ENCODE measurements at places on chromosomes 3 and 15. TPM values are rescaled to one million over a fixed set of nuclear protein-coding genes. Genes with fewer than 3 reads are reported as not detected.

DNA sequence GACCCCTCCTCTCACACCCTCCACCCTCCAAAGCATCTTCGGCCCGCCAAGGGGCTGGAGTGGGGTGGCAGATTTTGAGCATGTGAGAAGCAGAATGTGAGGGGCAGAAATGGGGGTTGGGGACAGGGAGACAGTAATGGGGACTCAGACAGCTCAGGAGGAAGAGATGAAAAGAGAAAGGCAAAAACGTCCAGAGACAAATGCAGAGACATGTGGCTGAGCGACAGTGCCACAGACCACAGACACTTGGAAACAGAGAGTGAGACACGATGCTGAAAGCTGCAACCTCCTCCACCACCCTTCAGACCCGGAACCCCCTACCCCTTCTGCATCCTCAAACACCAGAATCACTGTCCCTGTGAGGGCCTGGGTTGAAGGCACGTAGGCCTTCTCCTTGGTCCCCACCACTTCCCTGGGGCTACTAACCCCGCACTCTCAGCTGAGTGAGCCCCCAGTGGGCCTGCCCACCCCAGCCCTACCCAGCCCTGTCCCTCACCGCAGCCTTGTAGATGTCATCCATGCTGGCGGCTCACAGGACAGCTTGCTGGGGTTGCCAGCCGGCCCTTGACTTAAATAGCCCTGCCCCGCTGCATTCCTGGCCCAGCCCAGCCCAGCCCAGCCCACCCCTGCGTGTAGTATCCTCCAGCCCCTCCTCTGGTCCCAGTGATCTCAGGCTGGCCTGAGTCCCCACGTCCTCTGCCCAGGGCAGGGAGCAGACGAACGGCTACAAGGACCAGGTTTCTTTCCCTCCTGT is at the start of gene TNNC1:
Gene TNNC1, minus strand, starts transcription at position 546 of the 754 bp plus-strand sequence. Its CDS starts 26 bp downstream, at position 520.
- no peak for DNase-seq

GRCh38 chr3:106010829-106011228 is 142.0 kb upstream of the CBLB start:
- DNase-seq, result no peak

- DNase-seq, result no peak
These were observed 735 bp downstream of the STIMATE start for GRCh38 chr3:52896613-52897012.

- no peak for DNase-seq
These were observed 92.8 kb downstream of the TFG start for GRCh38 chr3:100802126-100802525.

- DNase-seq, result no peak
These were observed 37.8 kb downstream of the CFAP100 start for GRCh38 chr3:126432361-126433104.

DNA sequence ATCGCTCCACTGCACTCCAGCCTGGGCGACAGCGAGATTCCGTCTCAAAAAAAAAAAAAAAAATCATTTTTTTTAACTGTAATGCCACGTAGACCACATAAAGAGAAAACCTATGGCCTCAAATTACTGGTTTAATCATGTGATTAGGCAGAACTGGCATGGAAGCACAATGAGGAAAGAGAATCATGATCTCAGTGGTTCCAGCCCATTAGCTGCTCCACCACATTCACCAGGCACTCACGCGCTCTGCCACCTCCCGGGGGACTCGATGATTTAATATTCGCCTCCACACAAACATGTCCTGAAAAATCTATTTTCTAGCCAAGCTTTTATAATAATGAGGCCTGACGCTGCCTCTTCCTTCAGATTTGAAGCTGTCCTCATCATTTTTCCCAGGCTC is 204.7 kb downstream of the TBL1XR1 start:
- DNase-seq, result no peak

DNA sequence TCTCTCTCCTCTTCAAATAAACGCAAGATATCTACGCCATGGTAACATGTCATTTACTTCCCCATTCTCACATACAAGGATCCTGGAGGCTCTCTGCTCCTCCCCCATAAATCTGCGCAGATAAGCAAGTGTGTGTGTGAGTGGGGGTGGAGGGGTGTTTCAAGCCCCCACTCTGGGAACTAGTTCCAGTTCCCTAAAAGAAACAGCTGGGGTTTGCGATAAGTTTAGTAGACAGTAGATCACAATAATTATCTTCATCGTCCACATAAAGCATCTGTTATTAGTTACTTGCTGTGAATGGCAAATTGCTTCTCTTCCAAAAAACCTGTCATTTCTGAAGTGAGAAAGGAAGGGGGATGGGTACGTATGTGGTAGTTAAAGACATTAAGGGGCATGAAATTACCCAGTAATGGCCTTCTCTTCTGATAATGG is 79.8 kb downstream of the RBPMS2 start:
- no peak for DNase-seq

- no peak for DNase-seq
These were observed 34.8 kb upstream of the CD47 start for GRCh38 chr3:108125550-108126071.

DNA sequence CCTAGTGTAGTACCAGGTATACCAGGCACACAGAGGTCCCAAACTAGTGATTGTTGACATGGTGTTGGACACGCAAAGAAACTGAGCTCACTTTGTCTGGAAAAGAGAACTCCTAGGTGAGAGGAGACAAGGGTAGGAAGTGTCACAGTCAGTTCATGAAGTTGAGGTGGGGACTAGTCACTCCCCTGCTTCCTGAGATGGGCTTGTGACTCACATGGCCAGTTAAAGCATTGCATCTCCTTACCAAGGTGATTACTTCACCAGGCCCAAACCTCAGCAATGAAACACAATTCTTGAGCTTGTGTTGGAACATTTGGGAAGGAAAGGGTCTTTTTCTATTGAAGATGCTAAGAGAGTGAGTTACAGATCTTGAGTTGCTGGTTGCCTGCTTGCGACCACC is 49.2 kb upstream of the RAD18 start:
- DNase-seq, result no peak

DNA sequence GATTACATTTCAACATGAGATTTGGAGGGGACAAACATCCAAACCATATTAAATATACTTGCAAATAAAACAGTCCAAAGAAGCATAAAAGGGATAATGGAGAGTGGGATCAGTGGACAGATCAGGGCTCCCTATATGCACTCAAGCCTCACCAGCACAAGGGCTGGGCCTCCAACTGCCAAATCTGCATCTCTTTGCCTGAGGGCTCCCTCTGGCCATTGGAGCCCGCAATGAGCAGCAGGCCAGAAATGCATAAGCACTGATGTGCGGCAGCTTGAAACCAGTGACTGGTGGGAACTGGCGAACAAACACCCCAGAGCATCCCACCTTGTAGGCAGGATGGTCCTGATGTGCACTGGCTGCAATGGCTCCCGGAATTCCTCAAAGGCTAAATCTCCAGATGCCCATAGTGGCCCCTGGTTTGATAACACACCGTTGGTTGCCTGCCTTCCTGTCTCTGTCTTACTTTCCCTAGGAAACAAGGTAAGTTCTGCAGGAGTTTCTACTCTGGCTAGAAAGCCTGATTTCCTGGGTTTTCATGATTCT is 55.9 kb upstream of the POMGNT2 start:
- no peak for DNase-seq

DNA sequence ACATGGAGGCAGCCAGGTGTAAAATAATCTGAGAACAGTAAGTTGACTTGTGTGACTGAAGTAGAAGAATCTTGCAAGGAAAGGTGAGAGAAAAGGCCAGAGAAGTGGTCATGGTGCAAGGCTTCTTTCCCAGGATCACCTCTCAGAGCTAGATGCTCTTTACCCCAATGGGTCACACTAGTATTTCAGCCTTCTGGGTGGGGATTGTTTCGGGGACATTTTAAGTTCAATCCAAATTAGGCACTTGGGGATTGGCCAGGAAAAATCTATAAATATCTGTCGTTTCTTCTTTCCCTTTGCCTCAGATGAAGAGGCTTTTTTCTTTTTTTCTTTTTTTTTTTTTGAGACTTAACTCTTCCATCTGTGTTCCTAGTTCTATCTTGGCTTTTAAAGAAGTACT is 188.0 kb downstream of the KLHL25 start:
- DNase-seq, result no peak

DNA sequence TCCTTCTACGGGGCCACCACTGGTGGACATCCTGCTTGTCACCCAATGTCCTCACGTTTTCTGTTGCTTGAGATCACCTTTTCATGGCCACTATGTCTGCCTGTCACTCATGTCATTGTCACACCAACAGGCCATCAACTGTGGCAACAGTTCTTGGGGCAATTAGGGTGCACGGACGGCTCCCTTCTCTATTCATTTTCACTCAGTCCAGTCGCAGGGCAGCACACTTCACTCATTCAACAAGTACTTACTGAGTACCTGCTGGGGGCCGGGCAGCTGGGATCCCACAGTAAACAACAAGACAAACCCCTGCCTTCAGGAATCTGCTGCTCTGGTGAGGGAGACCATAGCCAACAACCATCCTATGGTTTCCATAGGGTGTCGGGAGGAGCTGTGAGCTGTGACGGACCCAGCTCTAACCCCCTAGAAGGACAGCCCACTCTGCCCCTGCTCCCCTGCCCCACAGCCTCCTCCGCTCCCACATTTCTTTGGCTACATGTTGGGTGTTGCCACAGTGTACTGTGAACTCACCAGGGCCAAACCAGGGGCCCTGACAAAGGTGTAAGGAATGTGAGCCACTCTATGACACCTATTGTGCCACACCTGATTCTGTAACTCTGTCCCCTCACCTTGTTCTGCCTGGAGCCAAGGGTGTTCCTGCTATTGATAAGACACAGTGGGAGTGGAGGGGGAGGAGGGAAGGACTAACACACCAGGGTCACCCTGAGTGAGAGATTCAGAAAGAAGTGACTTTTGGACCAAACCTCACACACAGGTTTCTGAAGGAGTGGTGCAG is 1.9 kb downstream of the VILL start:
- no peak for DNase-seq

DNA sequence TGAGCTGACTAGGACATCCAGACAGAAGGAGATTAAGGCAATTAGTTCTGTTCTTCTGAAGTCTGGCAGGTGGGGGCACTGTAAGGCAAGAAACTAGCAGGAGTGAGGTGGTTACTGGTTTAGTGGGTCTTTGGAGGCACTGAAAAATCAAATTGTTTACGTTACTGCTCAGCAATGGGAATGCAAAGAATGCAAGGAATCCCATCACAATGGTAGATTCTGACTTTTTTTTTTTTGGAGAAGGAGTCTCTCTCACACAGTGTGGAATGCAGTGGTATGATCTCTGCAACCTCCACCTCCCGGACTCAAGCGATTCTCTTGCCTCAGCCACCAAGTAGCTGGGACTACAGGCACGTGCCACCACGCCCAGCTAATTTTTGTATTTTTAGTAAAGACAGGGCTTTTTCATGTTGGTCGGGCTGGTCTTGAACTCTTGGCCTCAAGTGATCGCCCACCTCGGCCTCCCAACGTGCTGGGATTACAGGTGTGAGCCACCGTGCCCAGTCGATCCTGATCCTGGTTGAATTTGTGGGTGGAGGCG is 16.4 kb downstream of the FAM107A start:
- DNase-seq, result peak; percentile 67

DNA sequence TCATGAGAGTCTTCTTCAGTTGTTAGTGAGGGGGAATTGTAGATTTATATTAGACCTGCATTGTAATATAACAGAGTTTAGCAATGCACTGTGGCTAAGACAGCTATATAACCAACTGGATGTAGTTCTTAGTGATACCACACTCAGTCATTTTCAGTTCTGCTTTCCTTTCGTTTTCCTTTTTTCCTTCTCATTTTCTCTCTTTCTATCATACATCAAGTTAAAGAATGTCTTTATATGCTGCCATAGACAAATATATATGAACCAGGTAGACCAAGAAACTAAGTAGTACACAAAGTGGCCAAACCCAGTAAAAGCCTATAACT is 43.7 kb upstream of the CD47 start:
- no peak for DNase-seq

DNA sequence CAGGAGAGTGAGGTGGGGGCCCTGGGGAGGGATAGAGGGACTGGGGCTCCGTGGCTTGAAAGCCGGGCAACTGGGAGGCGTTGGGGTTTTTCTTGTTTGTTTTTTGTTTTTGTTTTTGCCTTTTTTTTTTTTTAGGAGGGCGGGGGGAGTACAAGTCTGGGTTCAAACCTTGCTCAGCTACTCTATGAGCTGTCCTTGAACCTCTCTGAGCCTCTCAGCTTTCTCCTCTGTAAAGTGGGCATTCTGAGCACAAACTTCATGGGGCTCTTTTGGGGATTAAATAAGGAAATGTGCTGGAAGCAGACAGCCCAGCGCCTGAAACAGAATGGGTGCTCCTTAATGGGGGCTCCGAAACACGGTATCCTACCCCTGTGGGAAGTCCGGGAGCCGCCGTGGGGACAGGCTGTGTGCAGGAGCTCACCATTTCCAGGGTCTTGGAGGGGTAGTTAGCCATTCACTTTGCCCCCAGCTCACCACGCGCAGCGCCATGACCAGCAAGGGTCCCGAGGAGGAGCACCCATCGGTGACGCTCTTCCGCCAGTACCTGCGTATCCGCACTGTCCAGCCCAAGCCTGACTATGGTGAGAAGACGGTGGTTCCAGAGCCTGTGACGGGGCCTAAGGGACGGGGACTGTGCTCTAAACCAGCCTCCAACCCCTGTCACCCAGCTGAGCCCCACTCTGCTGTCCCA is 388 bp downstream of the ACY1 start:
- DNase-seq, result no peak

DNA sequence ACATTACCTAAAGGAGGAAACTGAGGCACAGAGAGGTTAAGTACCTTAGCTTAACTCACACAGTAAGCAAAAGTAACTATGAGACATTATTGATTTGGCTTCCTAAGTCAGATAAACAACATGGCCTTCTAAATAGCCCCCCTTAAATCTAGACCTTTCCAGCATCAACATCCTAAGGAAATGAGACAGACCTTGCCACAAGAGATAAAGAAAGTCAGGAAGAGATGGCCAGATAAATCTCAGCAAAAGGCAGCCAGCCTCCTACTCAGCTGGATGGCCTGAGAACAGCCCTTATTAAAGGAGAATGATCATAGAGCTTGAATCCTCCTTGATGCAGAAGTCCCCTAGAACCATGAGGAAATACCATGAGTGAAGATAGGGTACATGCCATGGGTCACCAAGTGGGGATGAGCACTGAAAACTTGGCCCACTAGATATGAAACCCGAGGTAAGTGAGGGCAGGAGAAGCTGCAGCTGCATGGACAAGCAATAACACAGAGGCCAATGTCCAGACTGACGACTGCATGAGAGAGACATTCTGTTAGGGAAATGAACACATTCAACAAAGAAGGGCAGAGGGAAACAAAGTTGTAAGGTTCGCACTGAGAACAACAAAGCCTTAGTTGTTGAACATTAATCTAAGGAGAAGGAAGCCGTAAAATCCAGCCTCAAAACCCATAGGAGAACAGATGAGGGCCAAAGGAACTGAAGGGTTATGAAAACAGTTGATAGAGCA is 69.6 kb downstream of the ZIC4 start:
- no peak for DNase-seq

- DNase-seq, result no peak
These were observed 80.3 kb upstream of the CCDC80 start for GRCh38 chr3:112721231-112721630.

The MEX3B gene
- 4.6 TPM for total RNA-seq

The GASK1A gene
- total RNA-seq, result not detected

The MESP2 gene
- not detected for total RNA-seq

The EPHA6 gene
- total RNA-seq, result 0.66 TPM

The BCL6 gene
- 16.4 TPM for total RNA-seq

The ZNF860 gene
- 11.7 TPM for total RNA-seq

The DISP2 gene
- 1.8 TPM for total RNA-seq
